ENCODE measurements at places on chromosomes 1 and 21.

GRCh38 chr1:192303029-192303428, 13.8 kb upstream of the RGS21 start:
- DNase-seq: no peak

GRCh38 chr1:119285482-119285881, 83.1 kb upstream of the HAO2 start:
- peak; percentile 26 for DNase-seq

DNA sequence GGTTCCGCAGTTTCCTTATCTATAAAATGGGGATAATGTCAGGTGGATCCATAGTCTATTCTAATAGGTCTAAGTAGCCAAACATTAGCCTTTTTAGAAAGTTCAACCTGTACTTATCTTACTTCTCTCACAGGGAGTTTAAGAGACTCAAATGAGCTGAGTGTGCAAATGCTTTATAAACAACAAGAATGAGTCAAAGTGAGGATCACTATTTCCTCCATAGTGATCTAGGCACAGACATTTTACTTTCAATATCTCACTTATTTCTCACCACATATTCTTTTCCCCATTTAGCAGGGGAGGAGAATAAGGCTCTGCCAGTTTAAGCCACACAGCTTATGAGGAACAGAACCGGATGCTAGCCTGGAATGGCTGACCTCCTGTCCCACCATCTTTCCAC, 92.1 kb upstream of the LMO4 start:
- no peak for DNase-seq

GRCh38 chr1:170790175-170790574, 126.2 kb downstream of the PRRX1 start:
- no peak for DNase-seq
